Ureter (tissue), 1 donor: ENCODE measurements at places on chromosomes 3 and 15.
A peak's percentile ranks its signal among the peaks of the same experiment; 100 is the strongest.

- no peak for DNase-seq
Observed at GRCh38 chr3:23262766-23263165, 59.6 kb downstream of the UBE2E2 start.

DNA sequence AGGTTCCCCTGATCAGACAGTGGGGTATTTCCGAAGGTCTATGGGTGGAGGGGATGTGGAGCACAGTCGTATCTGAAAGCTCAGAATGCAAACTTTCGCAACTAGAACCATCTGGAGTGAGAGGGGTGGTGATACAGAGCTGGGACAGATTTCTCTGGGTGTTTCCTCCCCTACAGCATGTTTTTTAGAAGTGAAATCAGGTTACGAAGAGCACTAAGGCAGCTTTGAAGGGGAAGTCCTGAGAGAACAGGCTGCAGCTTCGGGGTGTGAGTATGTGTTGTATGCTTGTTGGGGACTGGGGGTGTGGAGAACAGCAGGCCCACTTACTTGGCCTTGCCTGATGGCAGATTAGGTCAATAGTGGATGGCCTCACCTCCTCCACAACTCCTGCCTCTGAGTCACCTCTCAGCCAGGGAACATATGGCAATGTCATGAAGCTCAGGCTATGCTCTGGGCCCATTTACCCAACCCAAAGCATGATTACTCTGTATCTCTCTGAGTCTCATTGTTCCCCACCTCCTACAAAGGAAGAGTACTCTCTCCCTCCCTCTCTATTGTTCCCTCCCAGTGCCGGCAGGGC, 107.2 kb upstream of the RASGRP1 start:
- DNase-seq = no peak

DNA sequence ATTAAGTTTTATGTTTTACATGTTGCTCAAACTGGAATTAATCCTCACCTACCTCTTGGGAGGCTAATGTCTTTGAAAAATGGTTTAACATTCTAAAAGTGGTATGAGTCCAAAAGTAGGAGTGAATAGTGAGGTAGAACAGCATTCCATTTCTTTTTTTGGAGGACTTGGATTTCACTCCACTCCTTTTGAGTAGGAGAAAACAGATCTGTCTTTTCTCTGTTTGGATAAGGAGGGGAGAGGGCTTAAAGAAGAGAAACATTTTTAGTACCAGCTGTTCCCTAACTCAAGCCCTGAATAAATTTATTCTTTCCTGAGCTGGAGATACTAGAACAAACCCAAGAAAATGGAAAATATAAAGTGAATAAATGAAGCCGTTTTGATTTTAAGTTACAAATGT, 687.9 kb downstream of the MECOM start:
- no peak for DNase-seq

DNA sequence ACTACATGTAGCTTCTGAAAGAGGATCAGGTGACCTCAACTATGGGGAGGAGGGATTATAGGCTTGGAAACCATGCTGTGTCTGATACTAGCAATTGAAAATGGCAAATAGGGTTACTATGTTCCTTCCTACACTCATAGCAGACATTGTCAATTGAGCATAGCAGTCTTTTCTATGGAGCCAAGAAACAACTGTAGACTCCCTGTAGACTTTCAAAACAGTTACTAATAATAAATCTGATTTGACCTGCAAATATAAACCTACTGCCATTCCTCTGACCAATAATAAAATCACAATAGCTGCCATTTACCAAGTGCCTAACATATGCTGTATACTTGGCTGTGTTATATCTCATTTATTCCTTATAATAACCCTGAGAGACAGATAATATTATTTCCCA, 8.5 kb upstream of the ARL14 start:
- no peak for DNase-seq

GRCh38 chr3:117439812-117440211, 730.2 kb downstream of the TUSC7 start:
- no peak for DNase-seq

- DNase-seq = no peak
Observed at GRCh38 chr15:32716915-32717425, 834 bp upstream of the GREM1 start.

- DNase-seq = no peak
Observed at GRCh38 chr3:131775650-131776049, 259.2 kb downstream of the CPNE4 start.

DNA sequence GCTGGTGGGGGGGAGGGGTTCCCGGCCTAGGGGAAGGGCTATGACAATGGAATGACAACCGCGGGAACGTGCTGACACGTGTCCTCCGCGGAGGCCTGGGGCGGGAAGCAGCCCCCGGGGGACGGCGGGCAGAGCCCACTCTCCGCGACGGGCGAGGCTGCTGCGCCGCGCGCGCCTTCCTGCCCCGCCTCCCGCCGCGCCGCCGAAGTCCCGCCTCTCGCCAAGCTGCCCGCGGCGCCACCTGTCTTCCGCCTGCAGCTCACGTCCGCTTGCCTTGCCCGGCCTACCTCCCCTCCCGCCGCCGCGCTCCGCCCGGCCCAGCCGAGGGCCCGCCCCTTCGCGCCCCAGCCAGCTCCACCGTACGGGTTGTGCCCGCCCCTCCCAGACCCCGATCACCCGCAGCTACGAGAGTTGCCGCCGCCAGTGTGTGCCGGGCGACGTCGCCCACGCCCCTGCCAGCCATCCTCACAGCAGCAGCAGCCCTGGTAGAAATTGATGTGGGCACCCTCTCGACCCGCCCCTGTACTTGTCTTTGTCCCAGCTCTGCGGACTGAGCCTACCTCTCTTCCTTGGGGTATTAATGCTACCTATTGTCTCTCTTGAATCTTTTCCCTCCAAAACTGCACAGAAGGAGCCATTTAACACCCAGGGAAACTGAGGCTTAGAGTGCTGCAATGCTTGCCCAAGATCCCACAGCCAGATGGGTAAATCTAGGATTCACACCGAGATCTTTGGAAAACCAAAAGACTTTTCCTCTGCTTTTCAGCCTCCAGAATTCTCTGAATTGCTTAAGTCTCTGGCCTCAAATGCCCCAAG, at the start of gene PARP16:
Gene PARP16, minus strand, starts transcription at position 180 of the 816 bp plus-strand sequence. CDS start 457 bp downstream, outside the sequence.
- peak; percentile 92 for DNase-seq

DNA sequence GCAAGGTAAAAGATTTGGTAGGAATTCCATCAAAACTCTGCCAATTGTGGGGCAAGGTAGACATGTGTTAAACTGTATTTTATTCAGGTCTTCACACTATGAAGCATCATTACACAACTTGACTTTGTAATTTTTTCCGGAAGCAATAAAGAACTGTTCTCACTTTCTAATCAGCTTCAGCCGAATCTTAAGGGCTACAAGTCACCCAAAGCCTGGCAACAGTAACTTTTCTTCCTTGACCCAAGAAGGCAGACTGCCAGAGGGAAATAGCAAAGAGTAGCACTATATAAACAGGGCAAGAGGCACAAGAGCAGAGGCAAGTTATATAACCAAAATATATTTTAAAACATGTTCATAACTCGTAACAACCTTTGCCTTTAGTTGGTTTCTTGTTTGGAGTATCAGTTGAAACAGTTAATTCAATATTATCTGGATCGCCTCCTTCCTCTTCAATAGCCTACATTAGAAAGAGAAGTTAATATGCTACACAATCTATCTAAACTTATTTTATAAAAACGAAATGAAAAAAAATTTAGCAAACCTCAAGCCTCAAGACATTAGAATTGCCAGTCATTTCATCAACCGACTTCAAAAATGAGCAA, 1.4 kb downstream of the SLTM start:
- no peak for DNase-seq

DNA sequence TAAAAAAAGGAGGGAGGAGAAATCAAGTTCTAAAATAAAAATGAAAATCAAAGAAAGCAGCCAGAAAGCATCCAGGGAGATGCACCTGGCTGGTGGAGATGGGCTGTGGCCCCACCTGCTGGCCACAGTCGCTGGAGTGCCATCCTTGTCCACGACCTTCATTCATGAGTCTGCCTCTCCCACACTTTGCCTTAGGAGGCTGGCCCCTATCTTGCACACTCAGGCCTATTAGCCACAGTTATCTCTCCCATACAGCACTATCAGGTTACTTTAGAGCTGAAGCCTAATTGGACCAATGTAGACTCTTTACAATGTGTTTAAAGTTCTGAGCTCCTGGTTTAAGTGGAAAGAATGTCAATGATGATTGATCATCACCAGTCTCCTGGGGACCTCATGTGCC, 392.0 kb upstream of the RORA start:
- DNase-seq = no peak

DNA sequence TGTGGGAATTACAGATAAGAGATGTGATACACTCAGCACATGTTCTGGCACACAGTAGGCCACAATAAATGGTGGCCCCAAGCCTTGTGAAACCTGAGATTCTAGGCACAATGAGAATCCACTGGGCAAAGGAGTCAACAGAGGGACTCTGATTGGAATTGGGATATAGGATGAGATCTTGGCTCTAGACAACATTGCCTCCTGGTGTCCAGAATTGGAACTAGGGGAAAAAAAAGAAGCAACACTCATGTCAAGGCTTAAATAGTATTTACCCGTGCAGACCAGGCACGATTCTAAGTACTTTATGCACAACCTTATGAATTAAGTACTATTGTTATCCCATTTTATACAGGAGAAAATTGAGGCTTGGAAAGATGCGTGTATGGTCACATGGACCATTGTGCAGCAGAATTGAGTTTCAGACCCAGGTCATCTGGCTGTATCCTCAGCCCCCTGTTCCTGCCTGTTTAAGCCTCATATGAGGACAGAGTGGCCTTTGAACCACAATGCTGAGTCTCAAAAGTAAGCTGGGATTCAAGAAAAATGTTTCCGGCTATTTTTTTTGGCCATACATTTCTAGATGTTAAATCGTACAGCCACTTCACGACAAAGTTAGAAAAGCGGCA, 124.8 kb downstream of the SV2B start:
- no peak for DNase-seq
